ENCODE measurements at places on chromosomes 13 and 19.
A peak's percentile ranks its signal among the peaks of the same experiment; 100 is the strongest.

DNA sequence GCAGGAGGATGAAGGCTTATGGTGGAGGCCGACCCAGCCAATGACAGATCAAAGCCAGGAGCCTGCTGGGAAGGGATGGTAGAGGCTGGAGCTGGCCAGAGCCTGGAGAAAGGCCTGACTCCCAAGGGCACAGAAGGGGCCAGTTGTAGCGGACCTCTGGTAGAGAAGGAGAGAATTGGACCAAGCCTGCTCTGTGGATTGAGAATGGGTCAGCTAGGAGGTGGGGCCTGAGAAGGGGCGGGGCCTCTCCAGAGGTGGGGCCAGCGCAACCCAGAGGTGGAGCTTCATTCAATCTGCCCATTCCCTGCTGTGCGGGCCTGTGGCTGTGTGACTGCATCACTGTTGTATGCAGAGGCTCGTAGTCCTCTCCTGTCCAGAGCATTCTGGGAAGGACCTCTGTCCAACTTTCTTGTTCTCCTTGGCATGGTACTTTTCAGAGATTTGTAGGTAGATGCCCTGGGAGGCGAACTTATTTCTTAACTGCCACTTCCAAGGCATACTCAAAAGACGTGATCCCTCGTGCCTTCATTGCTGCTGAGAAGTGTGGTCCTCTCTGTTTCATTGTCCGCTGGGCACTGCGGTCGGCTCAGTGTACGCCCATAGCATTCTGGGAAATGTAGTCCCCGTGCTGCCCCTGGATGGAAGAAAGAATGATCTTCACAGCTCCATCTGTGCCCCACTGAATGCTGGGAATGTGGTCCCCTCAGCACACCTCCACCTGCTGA is 6.7 kb downstream of the GRIN2D start:
- DNase-seq = peak; percentile 71

GRCh38 chr19:10686661-10687517 is 14.3 kb upstream of the QTRT1 start:
- no peak for DNase-seq

DNA sequence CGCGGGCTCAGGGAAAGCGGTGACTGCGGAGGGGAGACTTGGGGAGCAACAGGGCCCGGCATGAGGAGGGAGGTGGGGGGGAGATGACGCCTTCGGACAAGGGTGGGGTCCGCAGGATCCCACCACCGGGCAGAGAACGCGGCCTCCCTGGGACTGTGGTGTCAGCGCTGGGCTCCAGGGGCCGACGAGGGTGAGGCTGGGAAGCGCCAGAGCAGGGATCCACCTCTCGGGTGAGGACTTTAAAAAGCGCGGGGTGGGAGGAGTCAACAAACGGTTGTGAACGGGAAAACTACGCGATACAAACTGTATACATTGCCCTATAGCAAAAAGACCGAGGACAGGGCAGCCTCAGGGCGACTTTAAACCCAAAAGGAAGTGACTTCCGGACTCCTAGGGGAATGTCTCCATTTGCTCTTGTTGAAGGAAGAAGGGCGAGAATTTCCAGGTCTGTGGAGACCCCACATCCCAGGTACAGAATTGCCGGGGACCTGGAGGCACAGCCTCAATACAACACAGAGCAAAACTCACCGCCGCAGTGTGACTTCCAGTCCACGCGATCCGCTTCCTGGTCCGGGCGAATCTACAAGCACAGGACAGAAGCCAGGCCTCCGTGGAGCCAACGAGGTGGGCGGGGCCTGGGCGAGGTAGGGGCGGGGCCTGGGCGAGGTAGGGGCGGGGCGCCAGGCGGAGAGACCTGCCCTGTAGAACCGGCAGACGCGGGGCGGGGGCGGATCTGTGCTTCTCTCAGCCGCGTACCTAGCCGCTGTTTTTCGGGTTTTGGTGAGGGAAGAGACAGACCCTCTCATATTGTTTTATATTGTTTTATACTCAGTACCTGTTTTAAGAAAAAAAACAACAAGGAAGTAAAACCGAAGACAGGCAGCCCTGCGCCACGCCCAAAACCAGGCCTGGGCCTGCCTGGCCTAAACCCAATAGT is at the start of gene ZNF888:
TSS of gene ZNF888 (minus strand) at position 588 of the 937 bp plus-strand sequence. CDS start 5,555 bp downstream, outside the sequence.
- peak; percentile 66 for DNase-seq

GRCh38 chr19:18000480-18000914 is 7.5 kb upstream of the ARRDC2 start:
- DNase-seq = no peak

GRCh38 chr13:97125810-97126738 is 96.1 kb upstream of the MBNL2 start:
- no peak for DNase-seq

DNA sequence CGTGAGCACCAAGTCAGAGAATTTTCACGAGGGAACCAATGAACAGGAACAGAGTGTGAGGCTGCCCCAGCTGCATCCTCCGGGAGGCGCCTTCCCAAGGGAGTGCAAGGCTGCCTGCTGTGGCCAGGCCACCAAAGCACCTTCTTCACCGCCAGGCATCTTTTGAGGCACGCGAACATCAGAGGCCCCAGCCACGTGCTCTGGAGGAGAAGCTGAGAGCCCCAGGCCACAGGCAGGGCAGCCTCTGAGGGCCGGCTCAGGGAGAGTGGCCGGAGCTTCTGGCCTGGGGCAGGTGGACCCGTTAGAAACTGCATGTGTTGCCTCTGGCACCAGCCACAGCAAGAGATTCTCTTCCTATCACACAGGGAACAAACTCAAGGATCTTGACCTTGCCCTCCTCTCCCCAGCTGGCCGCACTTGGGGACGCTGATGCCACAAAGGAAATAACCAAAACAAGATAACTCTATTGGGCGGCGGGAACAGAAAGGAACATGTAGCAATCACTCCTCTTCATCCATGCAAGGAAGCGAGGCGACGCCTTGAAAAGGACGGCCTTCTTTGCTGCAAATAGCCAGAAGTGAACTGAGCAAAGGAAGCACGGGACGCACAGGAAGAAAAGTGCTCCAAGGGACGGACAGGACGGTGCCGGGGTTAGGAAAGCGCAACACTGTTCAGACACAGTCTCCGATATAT is 19.9 kb downstream of the GAS6 start:
- DNase-seq = no peak

DNA sequence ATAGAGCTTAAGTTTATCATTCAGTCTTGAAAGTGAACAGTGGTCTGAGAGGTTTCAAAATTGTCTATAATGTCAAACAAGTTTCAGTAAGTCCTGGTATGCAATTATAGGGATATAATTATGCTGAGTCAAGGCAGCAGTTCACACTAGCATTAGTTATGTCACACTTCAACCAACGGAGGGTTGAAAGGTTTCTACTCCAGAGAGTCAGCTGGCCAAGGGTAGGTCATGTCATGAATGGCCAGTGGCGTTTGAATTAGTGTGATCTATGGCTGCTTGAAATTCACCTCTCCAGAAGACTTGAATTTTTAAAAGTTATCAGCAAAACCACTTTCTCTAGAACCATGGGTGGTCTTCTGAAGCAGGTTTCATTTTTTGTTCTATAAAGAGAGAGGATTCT is 108.6 kb downstream of the TNFRSF19 start:
- DNase-seq = no peak

DNA sequence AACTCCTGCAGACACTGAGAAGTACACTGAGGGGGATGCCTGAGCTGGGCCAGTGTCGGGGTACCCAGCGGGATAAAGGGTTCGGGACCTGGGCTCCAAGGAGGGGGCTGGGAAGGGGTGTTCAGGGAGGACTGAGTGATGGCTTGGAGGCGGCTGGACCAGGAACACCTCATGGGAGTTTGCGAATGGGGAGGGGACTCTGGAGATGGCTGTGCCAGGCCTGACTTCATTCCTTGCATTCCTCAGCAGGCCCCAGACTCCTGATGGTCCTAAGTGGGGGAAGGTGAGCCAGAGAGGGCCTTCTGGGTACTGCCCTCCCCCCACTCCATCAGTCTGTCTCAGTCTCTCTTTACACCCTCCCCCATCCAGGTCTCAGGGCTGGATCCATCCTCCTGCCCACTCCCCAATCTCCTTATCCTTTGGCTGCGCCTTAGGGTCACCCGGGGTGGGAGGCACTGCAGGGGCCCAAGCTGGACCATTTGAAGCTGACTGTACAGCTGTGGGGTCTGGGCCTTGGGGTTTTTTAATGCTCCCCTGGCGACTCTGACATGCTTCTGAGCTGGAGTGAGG is 13.8 kb downstream of the PAK4 start:
- no peak for DNase-seq

DNA sequence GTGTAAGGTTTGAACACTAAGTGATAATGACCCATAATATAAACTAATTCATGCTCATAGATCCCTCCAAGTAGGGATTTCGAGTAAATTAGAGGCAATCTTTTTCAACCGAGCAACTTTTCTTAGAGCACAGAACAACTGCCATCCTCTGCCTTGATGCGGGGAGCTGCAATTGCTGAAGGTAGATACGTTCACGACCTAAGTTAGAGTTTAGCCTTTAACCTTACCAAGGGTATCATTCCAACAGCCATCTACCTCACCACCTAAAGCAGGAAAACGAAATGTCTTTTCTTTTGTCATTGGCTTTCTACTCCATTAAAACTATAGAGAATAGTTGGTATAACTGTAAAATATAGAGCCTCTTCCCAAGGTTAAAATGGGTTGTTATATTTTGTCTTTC is 42.2 kb upstream of the NBEA start:
- no peak for DNase-seq

- DNase-seq = no peak
These were observed 13.4 kb downstream of the CAPS start for GRCh38 chr19:5927441-5927821.

GRCh38 chr19:15464394-15465385 is at the start of gene RASAL3:
TSS of gene RASAL3 (minus strand) at chr19:15464544. CDS start at chr19:15464358, 186 bp downstream.
- DNase-seq = no peak

- DNase-seq = no peak
These were observed 871 bp upstream of the CCER2 start for GRCh38 chr19:38912600-38913514.

- no peak for DNase-seq
These were observed 87.6 kb downstream of the HSPH1 start for GRCh38 chr13:31073859-31074718.

- no peak for DNase-seq
These were observed 564 bp downstream of the SPART start for GRCh38 chr13:36345438-36346221.

- DNase-seq = no peak
These were observed 34.0 kb upstream of the SPRY2 start for GRCh38 chr13:80374901-80375300.

- peak; percentile 99 for DNase-seq
These were observed 21.2 kb upstream of the OBI1 start for GRCh38 chr13:78680115-78680561.

DNA sequence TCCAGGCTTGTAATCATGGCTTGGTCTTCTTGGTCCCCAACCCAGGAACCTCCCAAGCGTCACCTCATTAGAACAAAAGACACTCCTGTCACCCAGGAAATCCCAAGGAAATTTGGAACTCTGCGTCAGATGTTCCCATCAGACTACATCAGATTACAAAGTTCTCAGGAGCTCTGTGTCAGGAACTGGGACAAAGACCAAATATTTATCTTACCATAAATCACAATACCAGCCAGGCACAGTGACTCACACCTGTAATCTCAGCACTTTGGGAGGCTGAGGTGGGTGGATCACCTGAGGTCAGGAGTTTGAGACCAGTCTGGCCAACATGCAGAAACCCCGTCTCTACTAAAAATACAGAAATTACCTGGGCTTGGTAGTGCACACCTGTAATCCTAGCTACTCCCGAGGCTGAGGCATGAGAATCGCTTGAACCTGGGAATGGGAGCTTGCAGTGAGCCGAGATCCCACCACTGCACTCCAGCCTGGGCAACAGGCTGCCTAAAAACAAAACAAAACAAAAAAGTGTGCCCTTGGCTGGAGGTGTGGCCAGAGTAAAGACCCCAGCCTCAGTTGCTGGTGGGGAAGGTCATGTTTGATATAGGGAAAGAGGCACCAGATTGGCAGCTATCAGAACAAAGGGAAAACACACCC is 16.7 kb upstream of the CCDC124 start:
- DNase-seq = no peak

DNA sequence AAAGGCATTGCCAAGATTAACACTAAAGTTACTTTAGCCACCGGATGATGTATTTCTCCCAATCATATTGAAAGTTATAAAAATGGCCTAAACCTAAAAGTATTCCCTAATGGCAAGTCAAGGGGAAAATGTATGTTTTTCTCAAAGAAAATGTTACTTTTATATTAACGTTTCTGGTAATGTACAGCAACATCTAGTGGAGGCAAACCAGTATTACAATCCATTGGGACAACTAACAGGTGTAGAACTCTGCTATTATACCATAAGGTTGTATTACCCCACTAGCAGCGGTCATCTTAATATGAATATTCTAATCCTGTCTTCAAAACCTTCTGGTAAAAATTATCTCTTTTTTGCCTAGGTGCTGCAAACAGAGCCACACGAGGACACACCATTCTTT is 69.2 kb downstream of the ZNF100 start:
- no peak for DNase-seq

DNA sequence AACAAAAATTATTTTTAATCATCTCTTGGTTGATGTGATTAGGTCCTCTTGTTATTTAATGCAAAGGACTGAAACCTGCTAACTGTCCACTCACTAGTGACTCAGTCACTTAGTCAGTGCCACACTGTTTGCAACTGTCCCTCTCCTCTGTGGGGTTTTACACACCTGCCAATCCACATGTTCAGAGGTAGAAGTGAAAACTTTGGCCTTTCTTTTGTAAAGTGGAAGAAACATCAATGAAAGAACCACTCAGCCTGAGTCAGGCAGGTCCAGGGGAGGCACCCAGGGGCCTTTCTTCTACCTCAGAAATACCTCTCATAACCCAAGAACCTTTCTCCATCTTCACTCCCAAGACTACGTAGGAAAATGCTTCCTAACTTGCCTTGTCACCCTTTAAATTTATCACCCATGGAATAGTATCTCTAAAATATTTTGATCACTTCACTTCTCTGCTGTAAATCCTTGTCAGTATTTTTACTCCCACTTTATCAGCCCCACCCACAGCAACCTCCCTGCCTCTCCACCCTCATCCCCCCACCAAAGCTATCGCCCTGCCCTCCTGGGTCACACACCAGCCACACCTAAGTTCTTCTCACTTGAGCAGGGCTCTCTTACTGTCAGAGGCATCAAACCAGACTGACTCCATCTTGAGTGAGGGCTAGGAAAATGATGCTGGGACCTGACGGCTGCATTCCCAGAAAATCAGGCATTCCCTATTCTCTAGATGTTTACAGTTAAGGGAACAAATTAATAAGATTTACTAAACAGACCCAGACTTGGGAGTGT is 29.6 kb upstream of the EEF1AKMT1 start:
- no peak for DNase-seq

DNA sequence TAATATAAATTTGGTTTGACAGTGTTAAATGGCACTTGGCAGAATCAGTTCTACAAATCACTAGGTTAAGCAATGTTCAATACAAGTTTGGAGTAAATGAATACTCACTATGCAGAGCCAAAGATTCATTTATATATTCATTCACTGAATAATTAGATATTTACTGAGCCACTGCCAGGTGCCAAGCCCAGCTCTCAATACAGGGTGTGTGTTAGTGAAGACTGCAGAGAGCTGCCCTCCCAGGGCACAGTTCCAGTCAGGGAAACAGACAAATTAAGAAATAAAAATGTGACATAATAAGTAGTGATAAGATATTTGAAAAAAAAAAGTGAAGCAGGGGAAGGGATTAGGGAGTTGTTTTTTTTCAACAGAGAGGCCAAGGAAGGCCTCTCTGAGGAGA is 411.7 kb downstream of the KCNRG start:
- DNase-seq = no peak
